ENCODE measurements at places on chromosomes 4 and X. TPM values are rescaled to one million over a fixed set of nuclear protein-coding genes. Genes with fewer than 3 reads are reported as not detected.
A peak's percentile ranks its signal among the peaks of the same experiment; 100 is the strongest.

CLDN2 gene
- total RNA-seq = not detected

FMR1NB gene
- not detected for total RNA-seq

PGAM4 gene
- 0.57 TPM for total RNA-seq

UGT2A3 gene
- total RNA-seq = not detected

ACSL4 gene
- 48.3 TPM for total RNA-seq

TEX13B gene
- not detected for total RNA-seq

GAGE2A gene
- total RNA-seq = not detected

GPRASP3 gene
- total RNA-seq = 7.8 TPM

DNA sequence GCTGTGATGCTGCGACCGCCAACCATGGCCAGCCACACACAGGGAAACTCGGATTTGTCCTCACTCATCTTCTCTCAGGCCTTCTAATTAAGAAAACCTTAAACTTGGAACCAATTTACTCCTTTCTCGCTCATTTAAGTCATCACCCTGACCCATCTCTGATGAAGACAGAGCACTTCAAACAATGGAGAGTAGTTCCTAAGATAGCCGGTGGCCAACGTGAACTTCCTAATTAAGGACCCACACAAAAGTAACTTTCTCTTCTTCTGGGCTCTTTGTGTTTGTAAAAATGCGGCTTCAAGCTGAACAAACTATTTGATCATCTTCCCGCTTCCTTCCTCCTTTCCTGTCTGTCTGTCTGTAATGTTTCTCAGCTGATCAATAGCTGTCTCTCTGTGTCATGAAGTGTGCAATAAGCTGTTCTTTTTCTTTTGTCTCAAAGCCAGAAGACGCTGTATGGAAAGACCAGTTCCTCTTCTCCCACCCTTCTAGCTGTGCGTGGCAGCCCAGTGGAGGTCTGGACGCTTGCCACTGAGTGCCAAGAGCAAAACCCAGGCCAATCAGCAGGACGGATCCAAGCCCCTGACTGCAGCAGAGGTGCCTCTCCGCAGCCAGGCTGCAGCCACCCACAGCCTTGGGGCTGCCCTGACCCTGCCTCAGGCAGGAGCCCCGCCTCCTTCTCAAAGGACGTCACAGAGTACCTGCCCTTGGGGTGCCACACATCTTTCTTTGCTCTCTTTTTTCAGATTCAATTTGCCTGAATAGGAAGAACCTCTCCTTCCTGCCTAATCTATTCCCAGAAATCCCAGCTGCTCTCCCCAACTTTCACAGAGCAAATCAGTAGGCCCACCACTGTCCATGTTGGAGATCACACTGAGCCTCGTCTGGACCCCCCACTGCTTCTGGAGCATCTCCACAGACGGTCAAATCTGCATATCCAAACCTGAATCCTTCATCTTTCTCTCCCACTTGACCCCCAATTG lies 59.3 kb downstream of the MAML3 start:
- H3K4me1 ChIP-seq = peaks cover 65% of the 10 kb centered on the region
- H3K36me3 ChIP-seq = no peaks in the 10 kb centered on the region
- no peaks in the 10 kb centered on the region for H3K27me3 ChIP-seq
- H3K4me3 ChIP-seq = no peak overlapping the region
- H3K27ac ChIP-seq = peak overlapping the region; percentile 85

DNA sequence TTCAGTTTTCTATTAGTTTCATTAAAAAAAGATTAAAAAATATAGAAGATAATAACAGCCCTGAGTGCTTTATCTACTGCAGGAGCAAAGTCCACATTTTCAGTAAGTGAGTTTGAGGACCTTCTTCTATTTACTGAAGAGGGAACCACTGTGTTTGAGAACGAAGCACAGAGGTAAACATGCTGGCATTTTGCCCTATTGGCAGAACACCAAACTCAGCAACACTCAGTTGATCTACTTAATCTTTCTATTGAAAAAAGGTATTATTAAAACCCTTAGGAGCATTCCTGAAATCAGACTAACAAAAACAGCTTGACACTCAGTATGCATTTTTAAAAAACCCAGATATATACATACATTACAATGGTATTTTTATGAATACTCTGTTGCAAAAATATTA lies 1496.7 kb downstream of the TECRL start:
- no peaks in the 10 kb centered on the region for H3K27me3 ChIP-seq
- no peaks in the 10 kb centered on the region for H3K4me1 ChIP-seq
- DNase-seq = no peak
- no peak overlapping the region for H3K27ac ChIP-seq
- H3K36me3 ChIP-seq = no peaks in the 10 kb centered on the region
- H3K4me3 ChIP-seq = no peak overlapping the region

DNA sequence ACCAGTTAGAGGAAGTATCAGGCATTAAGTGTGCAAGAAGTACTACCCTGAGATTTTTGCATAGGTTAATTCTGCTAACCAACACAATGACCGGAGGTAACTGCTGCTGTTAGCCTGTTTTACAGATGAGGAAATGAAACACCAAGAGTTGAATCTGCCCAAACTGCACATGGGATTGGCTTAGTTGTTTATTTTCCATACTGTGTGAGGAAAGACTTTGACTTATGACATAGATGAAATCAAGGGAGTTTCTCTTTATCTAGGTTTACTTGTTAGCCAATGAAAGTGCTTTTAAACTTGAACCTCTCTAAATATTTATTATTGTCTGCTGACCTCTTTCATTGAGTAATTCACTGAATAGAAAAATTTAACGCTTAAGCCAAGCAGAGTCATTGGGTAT lies 10.3 kb downstream of the GUCY1B1 start:
- H3K27ac ChIP-seq = no peak overlapping the region
- H3K36me3 ChIP-seq = no peaks in the 10 kb centered on the region
- no peak for DNase-seq

DNA sequence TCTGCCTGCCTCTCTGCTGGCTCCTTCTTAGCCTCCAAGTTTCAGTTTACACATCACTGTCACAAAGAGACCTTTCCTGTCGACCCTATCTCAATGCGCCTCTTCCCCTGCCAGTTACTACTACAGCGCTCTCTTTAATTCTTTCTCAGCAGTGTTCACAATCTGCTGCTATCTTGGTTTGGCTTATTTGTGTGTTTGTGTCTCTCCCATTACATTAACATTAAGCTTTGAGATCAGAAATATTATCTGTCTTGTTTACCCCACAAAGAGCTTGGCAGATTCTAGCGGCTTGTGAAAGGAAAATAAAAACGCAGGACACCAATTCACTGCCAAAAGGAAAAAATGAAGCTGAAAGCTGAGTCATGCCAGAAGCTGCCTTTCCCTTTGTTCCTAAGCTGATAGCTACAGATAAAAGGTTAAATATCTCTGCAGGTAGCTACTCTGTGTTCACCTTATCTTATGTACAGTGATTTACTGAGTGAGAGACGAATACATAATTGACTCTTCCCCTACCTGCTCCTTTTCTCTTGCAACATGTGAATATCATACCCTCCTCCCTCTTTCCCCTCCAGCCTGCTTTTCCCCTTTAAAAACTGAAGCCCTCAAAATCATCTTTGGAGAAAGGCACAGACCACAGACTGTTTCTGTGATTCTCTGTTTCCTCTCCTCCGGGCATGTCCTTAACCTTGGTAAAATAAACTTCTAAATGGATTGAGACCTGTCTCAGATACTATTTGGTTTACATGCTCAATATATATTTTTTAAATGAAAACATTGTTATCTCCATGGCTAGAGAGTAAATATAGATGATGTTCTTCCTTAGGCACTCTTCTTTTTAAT lies 19.3 kb upstream of the SLC9A7 start:
- H3K27me3 ChIP-seq = no peaks in the 10 kb centered on the region
- no peaks in the 10 kb centered on the region for H3K4me1 ChIP-seq
- no peak overlapping the region for H3K4me3 ChIP-seq
- peak; percentile 19 for DNase-seq
- no peaks in the 10 kb centered on the region for H3K36me3 ChIP-seq
- no peak overlapping the region for H3K27ac ChIP-seq

- H3K36me3 ChIP-seq = no peaks in the 10 kb centered on the region
- H3K4me3 ChIP-seq = no peak overlapping the region
- DNase-seq = no peak
- no peaks in the 10 kb centered on the region for H3K4me1 ChIP-seq
These were observed 88.0 kb downstream of the ARSF start for GRCh38 chrX:3129256-3129655.

DNA sequence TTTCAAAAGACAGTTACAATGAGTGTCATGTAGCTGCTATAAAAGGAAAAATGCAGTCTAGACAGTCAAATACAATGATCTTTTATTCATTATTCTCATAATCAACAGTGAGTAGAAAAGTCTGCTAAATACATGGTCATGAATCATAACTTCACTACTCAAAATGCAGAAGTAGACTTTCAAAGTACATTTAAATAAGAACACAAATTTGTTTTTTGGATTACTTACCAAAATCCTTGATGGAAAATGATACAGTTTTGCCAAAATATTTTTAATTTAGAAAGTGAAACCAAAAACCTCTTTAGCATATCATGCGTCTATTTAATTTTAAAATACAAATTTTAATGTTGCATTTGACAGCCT lies 4.9 kb downstream of the ACSL4 start:
- peak overlapping the region; percentile 1 for H3K4me3 ChIP-seq
- H3K36me3 ChIP-seq = no peaks in the 10 kb centered on the region
- H3K4me1 ChIP-seq = peaks cover 6% of the 10 kb centered on the region
- no peak for DNase-seq
- H3K27me3 ChIP-seq = no peaks in the 10 kb centered on the region

- no peaks in the 10 kb centered on the region for H3K36me3 ChIP-seq
- DNase-seq = no peak
- no peaks in the 10 kb centered on the region for H3K4me1 ChIP-seq
- no peak overlapping the region for H3K27ac ChIP-seq
These were observed 1477.7 kb upstream of the IGFBP7 start for GRCh38 chr4:58587856-58588255.

DNA sequence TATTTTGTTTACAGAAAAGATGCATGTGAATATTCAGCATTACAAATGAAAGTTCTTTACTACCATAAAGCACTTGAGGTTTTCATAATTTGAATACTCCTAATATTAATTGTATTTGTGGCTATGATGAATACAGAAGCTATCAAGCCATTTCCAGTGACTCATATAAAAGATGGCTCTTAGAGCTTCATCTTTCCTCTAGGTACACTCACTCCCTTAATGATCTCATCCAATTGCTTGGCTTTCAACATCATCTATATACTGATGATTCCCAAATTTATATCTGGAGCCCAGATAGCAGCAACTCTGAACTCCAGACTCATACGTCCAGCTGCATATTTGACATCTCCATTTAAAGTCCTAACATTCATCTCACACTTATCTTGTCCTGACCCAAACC lies 183.4 kb upstream of the FAM241A start:
- no peaks in the 10 kb centered on the region for H3K27me3 ChIP-seq
- no peak for DNase-seq

GRCh38 chr4:19725130-19725529 lies 526.6 kb upstream of the SLIT2 start:
- H3K27ac ChIP-seq = no peak overlapping the region
- no peaks in the 10 kb centered on the region for H3K27me3 ChIP-seq
- no peak overlapping the region for H3K4me3 ChIP-seq
- no peaks in the 10 kb centered on the region for H3K36me3 ChIP-seq
- no peak for DNase-seq

DNA sequence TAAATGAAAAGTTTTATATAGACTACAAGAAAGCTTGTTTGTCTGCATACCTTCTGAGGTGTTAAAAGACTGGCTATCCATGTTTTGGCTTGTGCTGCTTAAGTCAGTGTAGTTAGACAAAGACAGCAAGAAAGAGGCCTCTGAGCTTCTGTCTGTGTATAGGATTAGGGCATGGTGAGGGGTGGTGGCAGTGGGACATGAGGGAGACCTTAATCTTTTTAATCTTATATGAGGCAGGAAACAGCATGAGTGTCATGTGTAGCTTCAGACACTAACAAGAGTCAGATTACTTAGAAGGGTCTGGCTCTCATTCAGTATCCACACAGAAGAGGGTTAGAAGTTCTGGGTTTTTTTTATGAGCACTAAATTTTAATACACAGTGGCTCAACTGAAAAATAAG lies 213.3 kb downstream of the GABRG1 start:
- peak; percentile 24 for DNase-seq
- no peak overlapping the region for H3K4me3 ChIP-seq
- no peaks in the 10 kb centered on the region for H3K36me3 ChIP-seq
- no peaks in the 10 kb centered on the region for H3K4me1 ChIP-seq
- no peak overlapping the region for H3K27ac ChIP-seq
- H3K27me3 ChIP-seq = no peaks in the 10 kb centered on the region

- DNase-seq = peak; percentile 1
- no peaks in the 10 kb centered on the region for H3K4me1 ChIP-seq
- H3K27me3 ChIP-seq = no peaks in the 10 kb centered on the region
- H3K27ac ChIP-seq = no peak overlapping the region
- H3K36me3 ChIP-seq = no peaks in the 10 kb centered on the region
These were observed 803.0 kb downstream of the DMD start for GRCh38 chrX:32408389-32408788.

DNA sequence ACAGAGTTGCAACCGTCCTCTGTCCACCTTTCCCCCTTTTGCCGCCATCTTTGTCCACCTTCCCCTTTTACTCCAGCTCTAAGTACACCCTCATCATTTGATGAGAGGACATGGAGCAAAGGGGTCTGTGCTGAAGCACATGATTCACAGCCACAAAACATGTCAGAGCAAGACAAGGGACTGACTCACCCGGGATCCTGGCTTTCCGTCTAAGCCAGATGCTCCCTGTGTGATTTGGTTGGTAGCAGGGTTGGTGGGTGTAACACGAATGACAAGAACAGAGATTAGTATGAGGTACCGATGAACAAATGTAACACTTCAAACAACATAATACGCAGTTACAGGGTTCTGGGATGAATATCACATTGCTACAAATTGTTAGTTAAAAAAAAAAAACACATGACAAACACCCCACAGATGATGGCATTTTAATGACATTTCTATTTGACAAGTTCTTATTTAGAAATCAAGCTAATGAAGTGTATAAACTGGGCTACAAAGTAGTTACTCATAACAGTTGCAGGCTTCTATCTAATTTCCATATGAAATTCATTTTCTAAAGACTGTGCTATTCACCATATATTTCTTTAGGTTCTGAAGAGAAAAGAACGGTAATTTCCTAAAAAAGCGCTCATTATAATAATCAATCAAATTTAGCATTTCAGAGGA lies 71.4 kb upstream of the ETNPPL start:
- peaks cover 55% of the 10 kb centered on the region for H3K4me1 ChIP-seq
- no peak overlapping the region for H3K4me3 ChIP-seq

GRCh38 chrX:121641560-121641959 lies 594.1 kb downstream of the GLUD2 start:
- no peak overlapping the region for H3K27ac ChIP-seq
- H3K36me3 ChIP-seq = no peaks in the 10 kb centered on the region
- H3K4me1 ChIP-seq = no peaks in the 10 kb centered on the region
- H3K27me3 ChIP-seq = no peaks in the 10 kb centered on the region
- DNase-seq = peak; percentile 36

Data from A673 (cell line).